ENCODE measurements at places on chromosomes 4 and X. TPM values are rescaled to one million over a fixed set of nuclear protein-coding genes. Genes with fewer than 3 reads are reported as not detected.

DNA sequence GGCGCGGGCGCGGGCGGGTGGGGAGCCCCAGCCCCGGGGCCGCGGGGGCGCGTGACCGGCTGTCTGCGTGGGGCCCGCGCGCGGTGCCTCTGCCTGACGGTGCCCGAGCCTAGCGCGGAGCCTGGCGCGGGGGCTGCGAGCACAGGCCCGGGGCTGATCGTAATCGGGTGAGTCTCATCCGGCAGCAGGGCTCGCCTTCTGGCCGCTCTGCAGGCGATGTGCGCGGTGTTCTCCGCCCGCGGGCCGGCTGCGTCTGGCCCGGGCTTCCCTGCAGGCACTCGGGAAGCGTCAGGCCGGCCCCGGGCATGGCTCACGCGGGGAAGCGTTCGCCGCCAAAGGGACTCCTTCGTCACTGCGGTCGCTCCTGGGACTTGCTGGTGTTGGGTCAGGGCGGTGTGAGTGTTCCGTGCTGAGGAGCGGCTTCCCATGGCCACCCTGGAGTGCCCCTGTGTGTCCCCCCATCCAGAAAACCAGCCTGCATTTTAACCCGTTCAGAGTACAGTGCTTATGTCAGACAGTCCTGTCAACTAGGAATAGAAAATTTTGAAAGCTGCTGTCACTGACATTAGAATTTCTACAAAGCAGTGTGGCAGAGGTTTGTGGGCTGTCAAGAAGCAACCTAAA lies 40.6 kb downstream of the FAM149A start:
- no peak overlapping the region for H3K27ac ChIP-seq
- H3K4me3 ChIP-seq, result peak overlapping the region; percentile 65
- peaks cover 39% of the 10 kb centered on the region for H3K27me3 ChIP-seq
- no peaks in the 10 kb centered on the region for H3K36me3 ChIP-seq
- DNase-seq, result no peak

GRCh38 chrX:39396358-39396995 lies 595.2 kb downstream of the MID1IP1 start:
- H3K4me1 ChIP-seq, result no peaks in the 10 kb centered on the region
- DNase-seq, result no peak
- no peak overlapping the region for H3K27ac ChIP-seq
- no peak overlapping the region for H3K4me3 ChIP-seq
- no peaks in the 10 kb centered on the region for H3K36me3 ChIP-seq

The HSD17B13 gene
- 0.07 TPM for total RNA-seq

GRCh38 chr4:119632216-119632615 lies 3.6 kb upstream of the PDE5A start:
- no peak for DNase-seq
- peaks cover 20% of the 10 kb centered on the region for H3K4me1 ChIP-seq
- H3K4me3 ChIP-seq, result no peak overlapping the region
- peaks cover 35% of the 10 kb centered on the region for H3K27me3 ChIP-seq

The GLRB gene
- total RNA-seq, result not detected

- no peak overlapping the region for H3K27ac ChIP-seq
- H3K27me3 ChIP-seq, result peaks cover 54% of the 10 kb centered on the region
- H3K4me3 ChIP-seq, result no peak overlapping the region
- H3K4me1 ChIP-seq, result peaks cover 4% of the 10 kb centered on the region
- DNase-seq, result no peak
- no peaks in the 10 kb centered on the region for H3K36me3 ChIP-seq
These were observed 2.9 kb downstream of the TBC1D9 start for GRCh38 chr4:140753329-140753728.

DNA sequence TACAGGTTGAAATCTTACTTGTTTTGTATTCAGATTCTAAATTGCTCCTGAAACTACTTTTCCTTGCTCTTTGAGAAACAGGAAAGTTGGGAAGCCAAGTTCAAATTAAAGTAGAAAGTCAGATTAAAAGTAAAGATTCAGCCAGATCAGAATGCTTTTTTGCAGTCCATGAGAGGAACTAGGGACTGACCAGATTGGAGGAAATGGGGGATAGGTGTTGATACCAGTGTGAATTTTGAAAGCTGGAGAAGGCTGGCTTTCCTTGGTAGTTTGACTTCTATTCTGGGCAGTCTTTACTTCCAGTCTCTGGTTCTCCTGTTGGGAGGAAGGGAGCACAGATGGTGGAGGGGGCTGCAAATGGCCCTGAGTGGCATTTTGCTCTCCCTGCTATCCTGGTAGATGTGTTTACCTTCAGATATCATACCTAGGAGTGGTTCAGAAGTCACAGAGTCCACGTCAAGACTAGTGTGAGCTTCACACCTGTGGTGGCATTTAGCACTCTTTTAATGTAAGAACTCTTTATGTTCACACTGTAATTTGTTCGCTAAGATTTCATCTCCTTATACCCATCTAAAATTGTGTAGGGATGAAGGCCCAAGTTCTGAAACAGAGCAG lies 68.8 kb downstream of the FNIP2 start:
- H3K36me3 ChIP-seq, result peaks cover 32% of the 10 kb centered on the region
- DNase-seq, result no peak
- no peaks in the 10 kb centered on the region for H3K4me1 ChIP-seq
- no peak overlapping the region for H3K27ac ChIP-seq
- no peaks in the 10 kb centered on the region for H3K27me3 ChIP-seq
- H3K4me3 ChIP-seq, result no peak overlapping the region

DNA sequence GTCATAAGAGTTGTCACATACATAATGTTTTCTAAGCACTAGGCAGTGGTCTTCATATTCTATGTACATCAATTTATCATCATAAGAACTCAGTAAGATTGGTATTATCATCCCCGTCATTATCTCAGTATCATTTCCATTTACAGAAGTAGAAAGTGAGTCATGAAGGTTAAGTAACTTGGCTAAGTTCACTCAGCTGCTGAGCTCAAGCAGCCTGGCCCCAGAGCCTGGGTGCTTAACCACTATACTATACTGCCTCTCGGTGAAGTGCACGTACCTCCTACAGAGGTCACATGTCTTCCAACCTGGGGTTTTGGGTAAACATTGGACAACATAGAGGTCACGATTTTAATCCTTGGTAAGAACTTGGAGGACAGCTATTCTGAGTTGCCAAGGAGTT lies 161.5 kb upstream of the GATB start:
- DNase-seq, result no peak
- H3K4me3 ChIP-seq, result no peak overlapping the region
- no peaks in the 10 kb centered on the region for H3K4me1 ChIP-seq
- no peak overlapping the region for H3K27ac ChIP-seq
- peaks cover 3% of the 10 kb centered on the region for H3K36me3 ChIP-seq
- peaks cover 2% of the 10 kb centered on the region for H3K27me3 ChIP-seq

- H3K36me3 ChIP-seq, result peaks cover 10% of the 10 kb centered on the region
- no peaks in the 10 kb centered on the region for H3K4me1 ChIP-seq
- no peak overlapping the region for H3K4me3 ChIP-seq
- H3K27ac ChIP-seq, result no peak overlapping the region
These were observed 16.6 kb downstream of the DCUN1D4 start for GRCh38 chr4:51859476-51860031.

- no peaks in the 10 kb centered on the region for H3K36me3 ChIP-seq
- no peak overlapping the region for H3K27ac ChIP-seq
- no peak for DNase-seq
- H3K4me1 ChIP-seq, result no peaks in the 10 kb centered on the region
These were observed 1594.7 kb downstream of the TECRL start for GRCh38 chr4:62814510-62815047.

- peaks cover 67% of the 10 kb centered on the region for H3K4me1 ChIP-seq
- DNase-seq, result no peak
- peaks cover 7% of the 10 kb centered on the region for H3K36me3 ChIP-seq
- H3K27ac ChIP-seq, result peak overlapping the region; percentile 90
These were observed 19.6 kb upstream of the SASH3 start for GRCh38 chrX:129760155-129760554.

DNA sequence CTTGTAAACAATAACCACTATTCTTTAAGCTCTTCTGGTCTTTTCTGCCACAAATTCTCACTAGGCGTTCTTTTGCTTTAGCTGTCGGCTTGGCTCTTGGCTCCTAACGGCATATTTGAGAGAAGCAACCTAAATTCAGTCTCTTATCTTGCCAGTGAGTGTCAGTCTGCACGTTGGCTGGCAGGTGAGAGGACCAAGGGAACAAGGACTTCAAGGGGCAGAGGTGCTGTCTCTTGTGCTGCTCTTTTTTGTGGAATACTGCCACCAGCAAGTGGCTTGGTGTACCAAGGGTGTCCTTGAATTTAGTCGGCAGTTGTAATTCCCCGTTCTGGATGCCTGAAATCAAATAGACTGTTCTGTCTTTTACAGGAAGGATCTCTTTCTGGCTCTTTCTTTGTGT lies 77.8 kb upstream of the SLC4A4 start:
- no peak overlapping the region for H3K4me3 ChIP-seq
- no peak overlapping the region for H3K27ac ChIP-seq
- H3K4me1 ChIP-seq, result peaks cover 10% of the 10 kb centered on the region

The CXCL5 gene
- total RNA-seq, result not detected

DNA sequence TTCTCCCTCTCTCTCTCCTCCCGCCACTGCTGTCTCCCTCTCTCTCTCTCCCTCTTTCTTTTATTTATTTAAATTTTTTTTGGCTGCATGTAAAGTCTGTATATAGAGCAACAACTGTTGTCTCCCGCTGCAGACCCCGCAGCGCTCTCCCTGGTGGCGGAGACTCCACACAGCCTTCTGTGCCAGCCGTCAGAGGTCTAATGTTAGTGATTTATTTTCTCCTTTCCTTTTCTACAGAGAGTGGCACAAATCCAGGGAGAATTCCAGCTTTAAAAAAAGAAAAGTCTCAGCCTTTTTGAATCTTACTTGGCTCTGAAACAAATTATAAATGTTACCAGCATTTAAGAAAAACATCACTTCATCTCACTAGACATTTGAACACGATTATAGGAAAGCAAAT lies 106.2 kb downstream of the FAM9B start:
- H3K36me3 ChIP-seq, result no peaks in the 10 kb centered on the region
- DNase-seq, result no peak
- no peak overlapping the region for H3K27ac ChIP-seq
- no peak overlapping the region for H3K4me3 ChIP-seq
- peaks cover 4% of the 10 kb centered on the region for H3K27me3 ChIP-seq

Measured in activated CD4-positive, alpha-beta T cell treated with anti-CD3 and anti-CD28 coated beads, Interleukin-2, amount 10 ng/mL, durations not matched to agents 7 days and 5 days (primary cell).